ENCODE measurements at places on chromosomes 3 and 15.

DNA sequence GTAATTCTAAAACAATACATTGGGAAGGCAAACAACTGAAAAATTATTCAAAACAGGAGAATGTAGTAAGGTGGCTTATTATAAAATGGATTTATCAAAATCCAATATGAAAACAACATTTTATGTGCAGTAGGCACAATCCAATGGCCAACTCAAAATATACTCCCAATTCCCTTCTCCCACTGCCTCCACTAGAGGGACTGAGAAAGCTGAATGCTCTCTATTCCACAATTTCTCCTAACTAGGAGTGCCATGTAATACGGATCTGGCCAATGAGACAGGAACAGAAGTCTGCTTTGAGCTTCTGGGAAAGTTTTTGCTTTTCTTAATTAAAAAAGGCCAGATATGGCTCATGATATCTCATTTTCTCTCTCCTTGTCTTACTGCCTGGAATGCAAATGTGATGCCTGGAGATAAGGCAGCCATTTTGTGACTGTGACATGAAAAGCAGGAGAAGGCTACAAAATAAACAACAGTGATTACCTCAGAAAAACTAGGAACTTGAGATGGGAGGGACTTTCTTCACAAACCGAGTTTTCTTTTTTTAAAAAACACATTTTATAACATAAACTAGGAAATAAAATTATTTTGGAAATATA, 18.8 kb upstream of the VGLL4 start:
- no peak for DNase-seq

DNA sequence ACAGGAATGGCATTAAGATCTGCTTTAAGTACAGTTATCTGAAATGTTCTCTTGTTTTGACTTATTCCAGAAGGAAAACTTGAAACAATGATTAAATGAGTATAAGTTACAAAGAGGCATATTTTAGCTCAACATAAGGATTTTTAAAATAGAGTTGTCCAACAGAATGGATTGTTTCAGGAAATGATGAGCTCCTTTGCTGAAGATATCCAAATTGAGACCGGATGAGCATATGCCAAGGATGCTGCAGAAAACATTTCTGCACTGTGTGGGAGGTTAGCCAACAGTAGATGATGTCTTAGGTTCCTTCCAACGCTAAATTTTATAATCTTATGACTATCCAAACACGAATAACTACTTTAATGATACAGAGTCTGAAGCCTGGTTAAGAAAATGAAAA, 226.5 kb upstream of the NANOGP8 start:
- no peak for DNase-seq

GRCh38 chr15:62569460-62570404, 404.6 kb upstream of the C2CD4B start:
- DNase-seq: no peak

DNA sequence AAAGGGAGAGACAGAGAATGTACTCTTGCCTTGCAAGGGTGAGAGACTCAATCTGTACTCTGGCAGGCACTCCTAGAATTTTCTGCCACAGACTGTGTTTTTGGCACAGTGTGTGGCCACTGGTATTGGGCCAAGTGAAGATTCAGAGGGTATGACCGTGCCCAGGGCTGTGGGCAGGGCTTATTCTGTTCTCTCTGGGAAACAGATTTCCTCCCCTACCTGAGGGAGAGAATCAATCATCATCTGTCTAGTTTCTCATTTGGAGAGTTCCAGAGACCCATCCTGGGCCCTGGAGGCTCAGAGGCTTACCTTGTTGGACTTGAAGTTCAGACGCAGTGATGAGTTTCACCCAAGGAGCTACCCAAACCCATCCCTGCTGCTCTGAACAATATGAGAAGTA, 28.2 kb downstream of the CSTA start:
- DNase-seq: no peak

DNA sequence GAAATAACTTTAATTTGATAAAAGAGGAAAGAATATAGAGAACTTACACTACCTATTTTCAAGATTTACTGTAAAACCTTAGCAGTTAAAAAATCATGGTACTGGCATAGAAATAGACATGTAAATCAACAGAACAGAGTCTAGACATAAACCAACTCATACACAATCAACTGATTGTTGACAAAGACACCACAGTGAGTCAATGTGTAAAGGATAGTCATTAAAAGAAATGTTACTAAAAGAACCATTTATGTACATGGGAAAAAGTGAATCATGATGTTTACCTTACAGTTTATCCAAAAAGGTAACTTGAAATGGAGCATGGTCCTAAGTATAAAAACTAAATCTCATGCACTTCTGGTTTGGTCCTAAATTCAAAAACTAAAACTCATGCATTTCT, 847.4 kb downstream of the IGSF11 start:
- no peak for DNase-seq

- no peak for DNase-seq
Observed at GRCh38 chr3:189809583-189809982, 178.4 kb downstream of the TP63 start.

GRCh38 chr3:43062040-43062563, 43.8 kb downstream of the POMGNT2 start:
- DNase-seq: no peak

DNA sequence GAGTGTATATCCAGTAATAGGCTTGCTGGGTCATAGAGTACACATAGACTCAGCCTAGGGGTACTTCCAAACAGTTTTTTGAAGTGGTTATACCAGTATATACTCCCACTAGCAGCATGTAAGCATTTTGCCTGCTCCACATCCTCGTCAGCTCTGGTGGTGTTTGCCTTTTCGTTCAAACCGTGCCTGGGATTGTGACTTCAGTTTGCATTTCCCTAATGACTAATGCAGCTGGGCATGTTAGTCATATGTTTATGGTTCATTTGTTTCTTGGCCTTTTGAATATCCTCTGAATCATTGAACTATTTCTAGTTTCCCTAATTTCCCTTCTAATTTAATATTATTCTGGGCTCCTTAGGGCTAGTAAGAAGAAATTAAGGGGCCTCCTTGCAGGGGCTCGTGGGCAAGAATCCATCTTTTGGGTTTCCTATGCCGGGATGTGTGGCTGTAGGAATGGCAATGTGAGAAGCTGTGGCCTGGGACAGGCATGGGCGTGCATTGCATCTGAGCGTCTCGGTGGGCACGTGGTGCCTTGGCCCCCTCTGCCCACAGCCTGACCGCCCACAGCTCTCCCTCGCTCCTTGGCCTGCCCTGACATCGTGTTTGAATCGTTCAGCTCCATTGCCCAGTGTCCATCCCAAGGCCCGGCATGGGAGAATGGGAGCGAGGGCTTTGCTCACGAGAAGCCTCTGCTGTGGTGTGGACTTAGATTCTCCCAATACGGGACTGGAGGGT, 26.4 kb downstream of the FAH start:
- no peak for DNase-seq

Data from stimulated activated CD4-positive, alpha-beta T cell treated with anti-CD3 and anti-CD28 coated beads, Interleukin-15, amount 100 ng/mL, for 48 hours (primary cell).